ENCODE measurements at places on chromosomes 2 and 18. TPM values are rescaled to one million over a fixed set of nuclear protein-coding genes. Genes with fewer than 3 reads are reported as not detected.

DNA sequence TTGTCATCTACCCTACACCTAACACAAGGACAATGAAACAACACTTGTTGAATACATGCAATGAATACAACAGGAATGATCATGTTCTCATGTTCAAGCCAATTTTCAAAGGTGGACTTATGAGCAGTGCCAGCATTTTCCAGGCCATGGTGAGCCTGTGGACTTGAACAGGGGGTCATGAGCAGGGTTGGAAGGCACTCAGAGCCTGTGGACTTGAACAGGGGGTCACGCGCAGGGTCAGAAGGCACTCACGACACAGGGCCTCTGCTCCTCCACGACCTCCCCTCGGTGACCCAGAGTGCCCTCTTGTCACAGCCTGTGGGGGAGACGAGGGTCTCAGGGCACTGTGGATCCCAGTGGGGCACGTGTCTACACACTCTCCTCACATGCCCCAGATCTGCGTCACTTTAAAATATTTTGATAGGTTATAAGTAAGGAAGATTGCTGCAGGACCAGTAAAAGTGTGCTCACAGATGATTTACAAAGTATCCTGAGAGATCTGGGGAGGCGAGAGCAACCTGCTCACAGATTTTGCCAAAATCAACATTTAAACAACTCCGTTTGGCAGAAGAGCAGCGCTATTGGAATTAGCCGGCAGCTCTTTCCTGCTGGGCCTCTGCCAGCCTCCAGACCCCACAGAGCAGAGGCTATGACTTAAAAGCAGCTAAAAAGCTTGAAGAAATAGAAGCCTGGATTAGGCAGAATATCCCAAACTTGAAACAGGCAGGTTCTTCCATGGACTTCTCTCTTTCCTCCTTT is 121.9 kb downstream of the TMEM18 start:
- no peak for DNase-seq

DNA sequence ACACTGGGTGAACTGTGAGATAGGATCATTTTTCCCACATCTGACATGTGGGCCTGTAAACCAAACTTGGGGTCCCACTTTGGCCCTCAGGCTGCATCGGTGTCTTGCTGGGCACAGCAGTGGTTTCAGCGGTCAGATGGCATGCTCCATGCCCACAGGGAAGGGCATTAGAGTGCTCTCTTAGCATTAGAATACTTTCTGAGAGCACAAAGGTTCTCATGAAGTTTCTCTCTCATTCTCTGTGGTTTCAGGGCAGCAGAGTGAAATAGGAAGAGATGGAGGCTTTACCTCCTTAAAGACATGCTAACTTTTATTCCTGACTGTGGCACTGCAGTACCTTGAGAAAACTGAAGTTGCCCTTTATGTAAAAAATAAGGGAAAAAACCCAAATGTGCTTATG is 36.6 kb upstream of the GATA6 start:
- DNase-seq = no peak

FER1L5 gene
- not detected for total RNA-seq

IL1RL2 gene
- not detected for total RNA-seq

NAT8 gene
- total RNA-seq = not detected

All from SJSA1 (cell line).